ENCODE measurements at places on chromosomes 5 and 9. TPM values are rescaled to one million over a fixed set of nuclear protein-coding genes. Genes with fewer than 3 reads are reported as not detected.

DNA sequence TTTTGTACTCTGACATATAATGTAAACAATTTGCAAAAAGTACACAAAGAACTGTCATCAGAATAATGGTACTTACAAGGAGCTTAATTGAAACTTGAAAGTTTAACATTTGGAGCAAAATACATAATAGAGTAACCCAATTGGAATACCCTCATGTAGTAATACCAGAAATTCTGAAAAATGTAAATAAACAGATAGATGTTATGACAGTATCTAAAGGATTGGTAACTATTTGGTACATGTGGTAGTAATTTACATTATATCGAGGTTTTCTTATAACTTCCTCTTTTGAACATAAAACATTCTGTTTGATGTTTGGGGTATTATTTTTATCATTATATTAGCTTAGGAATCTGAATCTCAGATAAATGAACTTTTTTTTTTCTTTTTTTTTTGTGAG lies 211.7 kb upstream of the ELL2 start:
- H3K4me3 ChIP-seq = no peak overlapping the region
- no peaks in the 10 kb centered on the region for H3K4me1 ChIP-seq
- DNase-seq = no peak
- H3K27me3 ChIP-seq = no peaks in the 10 kb centered on the region

DNA sequence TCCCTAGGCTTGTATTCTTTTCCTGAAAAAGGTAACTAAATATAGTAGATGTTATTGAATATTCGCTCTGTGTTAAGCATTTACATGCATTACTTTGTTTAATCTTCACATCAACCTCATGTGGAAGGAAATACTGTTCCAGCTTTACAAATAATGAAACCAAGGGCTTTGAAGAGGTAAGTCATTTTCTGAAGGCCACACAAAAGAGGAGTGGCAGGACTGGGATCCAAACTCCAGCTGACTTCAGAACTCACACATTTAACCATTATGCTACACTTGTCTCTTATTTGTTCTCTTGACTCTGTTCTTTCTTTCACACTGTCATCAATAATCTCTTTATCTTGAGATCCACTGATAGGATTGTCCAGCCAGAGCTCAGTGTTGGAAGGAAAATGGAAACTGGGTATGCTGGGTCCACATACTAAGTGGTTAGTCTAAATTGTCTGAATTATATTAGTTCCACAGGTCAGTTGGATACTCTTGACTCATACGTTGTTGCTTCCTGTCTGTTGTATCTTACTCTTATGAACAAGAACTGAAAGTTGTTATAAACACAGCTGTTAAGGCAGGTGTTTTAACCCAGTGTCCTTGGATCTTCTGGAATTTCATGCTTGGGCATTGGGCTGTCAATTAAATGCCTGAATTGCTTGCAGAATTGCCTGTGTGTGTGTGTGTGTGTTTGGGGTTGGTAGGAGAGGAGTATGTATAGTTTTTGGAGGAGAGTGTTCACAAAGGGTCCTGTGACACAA lies 65.6 kb downstream of the TLE4 start:
- no peaks in the 10 kb centered on the region for H3K27me3 ChIP-seq
- DNase-seq = no peak
- no peaks in the 10 kb centered on the region for H3K4me1 ChIP-seq
- H3K27ac ChIP-seq = no peak overlapping the region
- no peak overlapping the region for H3K4me3 ChIP-seq
- H3K36me3 ChIP-seq = no peaks in the 10 kb centered on the region

DNA sequence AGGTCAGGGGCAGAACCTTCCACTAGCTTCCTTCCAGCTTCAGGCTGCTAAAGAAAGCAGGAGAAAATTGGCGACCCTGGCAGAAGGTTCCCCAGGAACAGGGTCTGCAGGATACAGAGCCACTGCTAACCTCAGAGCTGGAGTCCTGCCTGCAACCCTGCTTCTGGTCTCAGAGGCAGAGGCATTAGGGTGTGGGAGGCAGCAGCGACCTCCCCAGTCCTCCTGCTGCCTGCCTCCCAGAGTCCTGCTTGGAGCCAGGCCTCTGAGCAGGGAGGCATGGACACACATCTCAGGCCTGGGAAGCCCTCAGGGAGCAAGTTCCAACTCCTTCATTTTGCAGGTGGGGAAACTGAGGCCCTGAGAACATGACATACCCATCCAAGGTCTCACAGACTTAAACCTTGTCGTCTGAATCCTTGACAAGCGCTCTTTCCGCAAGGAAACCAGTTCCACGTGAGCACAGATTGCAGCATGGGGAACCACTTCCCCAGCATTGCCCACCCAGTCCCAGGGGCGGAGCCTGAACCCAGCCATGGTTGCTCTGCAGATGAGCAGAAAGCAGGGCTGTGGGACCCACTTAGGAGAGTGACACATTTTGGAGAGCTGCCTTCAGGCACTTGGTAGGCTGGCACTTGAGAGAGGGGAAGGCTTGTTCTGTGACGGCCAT lies 28.2 kb upstream of the HAND1 start:
- no peak overlapping the region for H3K27ac ChIP-seq
- H3K27me3 ChIP-seq = peaks cover 17% of the 10 kb centered on the region
- no peaks in the 10 kb centered on the region for H3K4me1 ChIP-seq

- no peak overlapping the region for H3K27ac ChIP-seq
- no peaks in the 10 kb centered on the region for H3K4me1 ChIP-seq
- no peak for DNase-seq
- no peaks in the 10 kb centered on the region for H3K36me3 ChIP-seq
- H3K4me3 ChIP-seq = no peak overlapping the region
- no peaks in the 10 kb centered on the region for H3K27me3 ChIP-seq
Measured at GRCh38 chr9:127382541-127382940, 14.4 kb upstream of the SLC2A8 start.

- no peaks in the 10 kb centered on the region for H3K27me3 ChIP-seq
- no peak for DNase-seq
- no peak overlapping the region for H3K27ac ChIP-seq
- H3K36me3 ChIP-seq = no peaks in the 10 kb centered on the region
Measured at GRCh38 chr9:128408963-128409431, 11.7 kb upstream of the CERCAM start.

TMEM174 gene
- total RNA-seq = not detected

- no peaks in the 10 kb centered on the region for H3K36me3 ChIP-seq
- H3K4me1 ChIP-seq = no peaks in the 10 kb centered on the region
- H3K27me3 ChIP-seq = no peaks in the 10 kb centered on the region
- H3K27ac ChIP-seq = no peak overlapping the region
Measured at GRCh38 chr5:109857405-109858031, 167.8 kb downstream of the MAN2A1 start.

PCDHA6 gene
- total RNA-seq = 1.8 TPM

GRCh38 chr5:143026380-143026779 lies 256.2 kb downstream of the ARHGAP26 start:
- H3K36me3 ChIP-seq = no peaks in the 10 kb centered on the region
- no peak overlapping the region for H3K27ac ChIP-seq

CDKN2B-AS1 gene
- 0.58 TPM for total RNA-seq

GRCh38 chr5:32791536-32792243 lies 80.6 kb downstream of the NPR3 start:
- no peak overlapping the region for H3K4me3 ChIP-seq
- H3K4me1 ChIP-seq = no peaks in the 10 kb centered on the region
- H3K27ac ChIP-seq = no peak overlapping the region
- no peak for DNase-seq

GRCh38 chr5:75756211-75756610 lies 39.0 kb upstream of the POC5 start:
- no peaks in the 10 kb centered on the region for H3K36me3 ChIP-seq
- H3K27me3 ChIP-seq = peaks cover 10% of the 10 kb centered on the region
- DNase-seq = no peak
- H3K4me1 ChIP-seq = no peaks in the 10 kb centered on the region

DNA sequence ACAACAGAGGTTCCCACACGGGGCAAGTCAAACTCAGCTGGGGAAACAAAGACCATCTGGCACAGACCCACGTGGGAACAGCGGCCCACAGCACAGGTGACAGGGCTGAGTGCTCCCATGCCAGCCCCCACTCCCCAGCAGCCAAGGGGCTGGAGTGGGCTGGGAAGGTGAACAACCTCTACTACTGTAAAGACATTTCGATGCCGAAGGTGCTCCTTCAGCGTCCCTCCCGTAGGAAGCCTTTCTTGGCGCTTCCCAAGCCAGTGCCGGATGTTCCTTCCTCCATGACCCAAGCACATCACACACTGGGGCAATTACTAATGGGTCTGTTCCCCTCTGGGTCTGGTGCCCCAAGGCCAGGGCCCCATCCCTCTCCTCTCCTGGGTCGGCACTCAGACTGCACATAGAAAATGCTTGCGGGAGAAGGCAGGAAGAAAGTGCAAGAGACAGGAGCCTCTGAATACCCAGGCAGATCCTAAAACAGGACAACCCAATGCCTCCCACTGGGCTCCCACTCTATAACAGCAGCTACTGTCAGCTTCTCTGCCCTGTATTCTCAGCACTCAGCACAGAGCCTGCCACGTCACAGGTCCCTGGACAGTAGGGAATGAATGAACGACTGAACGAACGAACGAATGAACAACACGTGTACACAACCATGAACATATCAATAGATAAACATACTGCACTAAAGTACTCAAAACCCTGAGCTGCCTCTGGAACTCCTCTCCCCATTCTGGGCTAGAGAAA lies 77.0 kb upstream of the LRRTM2 start:
- peaks cover 22% of the 10 kb centered on the region for H3K4me1 ChIP-seq
- H3K27me3 ChIP-seq = no peaks in the 10 kb centered on the region
- H3K36me3 ChIP-seq = no peaks in the 10 kb centered on the region
- DNase-seq = no peak

DNA sequence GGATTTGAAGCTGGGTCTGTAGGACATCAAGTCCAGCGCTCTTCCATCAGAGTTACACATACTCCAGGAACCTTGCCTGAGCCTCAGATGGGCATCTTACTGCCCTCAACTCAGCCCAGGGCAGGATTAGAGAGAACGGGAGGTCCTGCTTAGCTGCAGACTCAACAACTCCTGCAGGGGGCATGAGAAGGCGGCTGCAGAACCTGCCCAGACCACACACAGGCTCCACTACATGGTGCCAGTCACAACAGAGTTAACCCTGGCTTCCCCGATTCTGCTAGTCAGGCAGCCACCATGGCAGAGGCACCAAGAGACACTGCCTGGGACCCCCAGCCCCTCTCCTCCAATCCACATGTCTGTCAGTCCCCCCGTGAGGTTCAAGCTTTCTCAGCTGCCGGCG lies 23.9 kb upstream of the CPLX2 start:
- no peak overlapping the region for H3K27ac ChIP-seq
- H3K36me3 ChIP-seq = no peaks in the 10 kb centered on the region

POLR3G gene
- 2.6 TPM for total RNA-seq

CNTFR gene
- 0.92 TPM for total RNA-seq

FGF10 gene
- 7.8 TPM for total RNA-seq

- no peak overlapping the region for H3K4me3 ChIP-seq
- no peak for DNase-seq
- no peaks in the 10 kb centered on the region for H3K4me1 ChIP-seq
- no peaks in the 10 kb centered on the region for H3K27me3 ChIP-seq
Measured at GRCh38 chr5:170788626-170789304, 5.2 kb downstream of the GABRP start.

DNA sequence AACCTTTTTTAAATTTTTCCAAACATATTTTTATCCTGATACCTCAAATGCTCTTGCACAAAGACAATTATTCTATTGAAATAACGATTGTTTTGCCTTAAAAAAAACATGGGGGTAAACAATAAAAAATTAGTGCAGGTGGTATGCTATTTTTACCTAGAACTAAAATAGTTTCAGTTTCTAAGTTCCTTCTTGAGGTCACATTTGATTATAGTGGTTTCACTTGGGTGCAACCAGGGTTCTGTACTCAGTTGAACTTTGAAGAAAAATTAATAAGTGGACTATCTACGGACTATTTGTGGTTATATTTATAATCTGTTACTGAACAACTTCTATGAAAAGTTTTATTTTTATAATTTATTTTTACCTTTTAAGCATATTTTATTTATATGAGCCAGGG lies 387.1 kb upstream of the IZUMO3 start:
- no peaks in the 10 kb centered on the region for H3K36me3 ChIP-seq
- H3K4me3 ChIP-seq = no peak overlapping the region
- DNase-seq = no peak

DNA sequence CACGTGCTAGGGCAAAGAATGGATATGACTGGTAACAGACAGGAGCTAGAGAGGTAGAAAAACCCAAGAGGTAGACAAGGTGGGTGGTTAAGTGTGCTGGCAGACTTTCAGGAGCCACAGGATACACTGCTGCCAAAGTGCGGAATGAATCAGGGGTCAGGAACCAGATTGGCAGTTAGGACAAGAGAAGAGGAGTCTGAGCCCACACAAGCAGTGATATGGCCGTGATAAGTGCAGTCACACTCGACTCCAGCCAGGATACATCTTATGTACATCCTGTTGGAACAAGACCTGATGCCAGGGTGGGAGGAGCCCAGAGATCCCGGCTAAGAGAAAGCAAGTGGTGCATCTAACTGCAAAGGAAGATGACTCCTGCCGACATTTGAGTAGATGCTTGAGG lies 10.0 kb downstream of the SLIT3 start:
- H3K27me3 ChIP-seq = no peaks in the 10 kb centered on the region
- H3K4me1 ChIP-seq = no peaks in the 10 kb centered on the region
- DNase-seq = no peak
- no peaks in the 10 kb centered on the region for H3K36me3 ChIP-seq
- H3K27ac ChIP-seq = no peak overlapping the region

SPOCK1 gene
- total RNA-seq = 2.5 TPM

LOX gene
- 23.2 TPM for total RNA-seq

BARHL1 gene
- total RNA-seq = not detected

GDA gene
- not detected for total RNA-seq

- H3K27ac ChIP-seq = no peak overlapping the region
- H3K36me3 ChIP-seq = no peaks in the 10 kb centered on the region
- no peaks in the 10 kb centered on the region for H3K4me1 ChIP-seq
- no peaks in the 10 kb centered on the region for H3K27me3 ChIP-seq
- DNase-seq = no peak
Measured at GRCh38 chr5:122864400-122864799, 19.0 kb downstream of the SNX24 start.

- DNase-seq = no peak
- H3K4me3 ChIP-seq = peak overlapping the region; percentile 62
- peak overlapping the region; percentile 78 for H3K27ac ChIP-seq
- no peaks in the 10 kb centered on the region for H3K36me3 ChIP-seq
- H3K4me1 ChIP-seq = peaks cover 10% of the 10 kb centered on the region
Measured at GRCh38 chr5:38554861-38555260, 1.6 kb downstream of the LIFR start.

N4BP3 gene
- 3.6 TPM for total RNA-seq

GRCh38 chr5:94841598-94842322 lies 223.3 kb downstream of the SLF1 start:
- H3K4me3 ChIP-seq = no peak overlapping the region
- DNase-seq = no peak
- H3K4me1 ChIP-seq = no peaks in the 10 kb centered on the region
- H3K27ac ChIP-seq = no peak overlapping the region

UBE2D2 gene
- 122 TPM for total RNA-seq
